Omental fat pad (tissue), 4 donors: ENCODE measurements at places on chromosomes 7 and 10. TPM values are rescaled to one million over a fixed set of nuclear protein-coding genes. Genes with fewer than 3 reads are reported as not detected.

ZNF804B gene
- not detected for total RNA-seq

DNA sequence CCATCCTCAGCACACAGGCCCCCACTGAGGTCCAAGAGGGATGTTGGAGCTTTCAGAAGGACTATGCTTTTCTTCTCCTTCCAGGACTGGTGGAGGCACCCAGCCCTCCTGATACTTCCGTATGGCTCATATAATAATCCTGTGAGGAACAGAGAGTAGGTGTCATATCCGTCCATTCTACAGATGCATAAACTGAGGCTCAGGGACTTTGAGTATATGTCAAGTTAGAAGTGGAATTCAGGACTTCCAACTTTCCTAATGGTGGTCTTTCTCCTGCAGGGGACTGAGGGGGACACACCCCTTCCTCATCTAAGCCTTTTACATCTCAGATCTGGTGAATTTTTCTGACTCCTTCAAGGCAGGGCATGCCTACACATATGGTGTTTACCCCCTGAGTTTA, 153.7 kb downstream of the RPS24 start:
- no peak for DNase-seq

- no peak for DNase-seq
Measured at GRCh38 chr10:3036155-3037021, 31.0 kb upstream of the PFKP start.

GRCh38 chr10:113006656-113007342, 56.8 kb downstream of the TCF7L2 start:
- DNase-seq: no peak

DNA sequence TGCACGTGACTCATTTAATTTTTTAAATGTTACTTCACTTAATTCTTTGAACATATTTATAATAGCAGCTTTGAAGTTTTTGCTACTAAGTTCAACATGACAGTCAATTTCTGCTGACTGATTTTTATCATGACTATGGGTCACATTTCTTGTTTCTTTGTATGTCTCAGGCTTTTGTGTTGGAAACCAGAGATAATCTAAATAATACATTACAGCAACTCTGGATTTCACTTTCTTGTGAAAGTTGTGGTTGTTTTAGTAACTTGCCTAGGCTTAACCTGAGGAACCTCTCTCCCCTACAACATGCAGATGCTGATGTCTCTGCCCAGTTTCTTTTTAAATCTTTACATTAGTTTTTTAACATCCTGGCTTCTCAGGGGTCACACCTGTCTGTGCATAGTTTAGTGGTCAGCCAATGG, 180.8 kb downstream of the CCDC71L start:
- DNase-seq: no peak

- no peak for DNase-seq
Measured at GRCh38 chr10:111578076-111578475, 501.2 kb downstream of the ADRA2A start.
